Stimulated activated CD8-positive, alpha-beta memory T cell treated with anti-CD3 and anti-CD28 coated beads, Interleukin-4, amount 100 ng/mL, for 1 hour (primary cell): ENCODE measurements at places on chromosomes 7 and 10.

GRCh38 chr10:132946806-132947546 lies 4.6 kb upstream of the CFAP46 start:
- no peak for DNase-seq

GRCh38 chr7:87413951-87414793 lies 61.3 kb downstream of the ABCB4 start:
- DNase-seq = no peak

- DNase-seq = no peak
Observed at GRCh38 chr7:77684030-77684429, 12.2 kb upstream of the RSBN1L start.

DNA sequence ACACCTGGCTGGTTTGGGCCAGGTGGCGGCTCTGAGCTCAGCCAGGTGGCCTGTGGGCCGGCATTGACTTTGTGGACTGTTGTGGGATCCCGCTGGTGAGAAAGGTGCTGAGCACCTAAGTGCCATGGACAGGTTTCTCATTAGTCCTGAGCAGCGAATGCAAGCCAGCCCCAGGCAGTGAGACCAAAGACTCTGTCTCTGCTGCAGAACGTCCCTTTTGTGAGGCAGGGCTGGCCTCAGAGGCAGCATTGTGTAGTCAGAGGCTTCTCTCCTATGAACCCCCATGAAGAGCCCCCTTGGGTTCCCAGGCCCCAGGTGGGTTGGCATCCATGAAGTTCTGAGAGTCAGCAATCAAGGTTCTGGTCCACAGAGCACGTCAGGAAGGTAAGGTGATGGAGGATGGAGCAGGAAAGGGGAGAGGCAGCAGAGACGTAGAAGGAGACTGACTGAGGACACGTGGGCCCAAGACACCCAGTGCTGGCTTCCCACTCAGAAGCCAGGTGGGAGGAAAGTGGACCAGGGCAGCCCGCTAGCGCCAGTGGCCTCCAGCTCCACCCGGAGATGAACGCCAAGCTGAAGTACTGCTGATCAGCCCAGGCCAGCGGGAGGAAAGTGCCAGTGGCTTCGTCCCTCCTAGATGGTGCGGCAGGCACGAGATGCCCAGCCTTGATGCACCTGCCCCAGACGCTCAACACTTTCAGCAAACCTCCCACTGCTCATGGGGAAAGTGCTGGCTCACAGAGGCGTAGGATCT lies 19.2 kb upstream of the PTPRN2 start:
- DNase-seq = no peak

DNA sequence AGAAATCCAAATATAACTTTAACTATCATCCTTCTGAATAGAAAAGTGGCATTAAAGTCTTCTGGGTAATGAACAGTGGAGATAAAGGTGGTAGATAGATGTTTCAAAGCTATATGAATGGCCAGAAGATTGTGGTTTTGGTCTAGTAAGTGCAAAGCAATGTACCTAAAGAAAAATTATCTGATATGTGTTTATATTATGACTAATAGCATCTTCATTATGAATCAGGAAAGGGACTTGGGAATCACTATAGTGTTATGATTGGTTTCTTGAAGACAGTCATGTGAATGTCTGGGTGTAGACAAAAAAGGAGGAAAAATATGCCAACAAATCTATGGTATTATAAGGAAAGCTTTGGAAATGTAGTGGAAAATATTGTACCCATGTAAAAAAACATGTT lies 3.0 kb downstream of the ZNF518A start:
- DNase-seq = no peak

DNA sequence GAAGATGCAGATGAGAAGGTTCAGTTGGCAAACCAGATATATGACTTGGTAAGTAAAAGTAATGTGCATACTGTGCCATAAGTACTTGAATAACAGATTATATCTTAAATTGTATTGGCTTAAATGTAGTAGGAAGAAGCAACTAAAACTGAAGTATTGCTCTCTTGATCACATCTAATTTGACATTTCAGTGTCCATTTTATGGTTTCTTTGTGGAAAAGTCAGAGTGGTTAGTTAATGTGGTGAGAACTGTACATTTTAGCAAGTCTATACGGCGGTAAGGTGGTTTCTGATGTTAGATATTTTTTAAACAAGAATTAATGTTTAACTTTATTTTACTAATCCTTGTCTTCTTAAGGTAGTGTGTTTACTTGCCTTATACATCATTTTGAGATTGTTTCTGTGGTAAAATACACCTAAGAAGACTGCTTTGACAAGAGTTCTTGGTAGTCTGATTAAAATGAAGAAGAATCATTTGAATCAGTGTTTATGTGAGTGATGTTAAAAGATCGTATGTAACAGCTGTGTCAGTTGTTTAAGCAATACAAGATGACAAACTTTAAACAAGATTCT lies 5.1 kb downstream of the ING3 start:
- no peak for DNase-seq

GRCh38 chr7:134613623-134614347 lies 32.9 kb upstream of the BPGM start:
- DNase-seq = no peak

DNA sequence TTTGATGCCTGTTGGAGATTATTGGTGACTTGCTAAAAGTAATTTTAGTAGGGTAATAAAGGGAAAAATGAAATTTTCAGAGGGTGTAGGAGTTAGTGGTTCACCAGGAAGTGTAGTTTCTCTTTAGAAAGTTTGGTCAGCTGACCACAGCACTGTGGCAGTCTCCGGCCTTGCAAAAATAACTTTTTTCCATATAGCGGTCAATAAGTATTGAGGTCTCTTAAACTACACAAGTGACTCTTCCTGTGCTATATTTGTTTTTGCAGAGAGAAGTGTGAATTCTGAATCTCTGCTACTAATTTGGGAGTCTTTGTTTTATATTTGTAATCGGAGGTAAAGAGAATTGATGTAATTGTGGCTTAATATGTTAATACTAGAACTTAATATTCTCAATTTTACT lies 24.3 kb downstream of the PTPN12 start:
- no peak for DNase-seq

DNA sequence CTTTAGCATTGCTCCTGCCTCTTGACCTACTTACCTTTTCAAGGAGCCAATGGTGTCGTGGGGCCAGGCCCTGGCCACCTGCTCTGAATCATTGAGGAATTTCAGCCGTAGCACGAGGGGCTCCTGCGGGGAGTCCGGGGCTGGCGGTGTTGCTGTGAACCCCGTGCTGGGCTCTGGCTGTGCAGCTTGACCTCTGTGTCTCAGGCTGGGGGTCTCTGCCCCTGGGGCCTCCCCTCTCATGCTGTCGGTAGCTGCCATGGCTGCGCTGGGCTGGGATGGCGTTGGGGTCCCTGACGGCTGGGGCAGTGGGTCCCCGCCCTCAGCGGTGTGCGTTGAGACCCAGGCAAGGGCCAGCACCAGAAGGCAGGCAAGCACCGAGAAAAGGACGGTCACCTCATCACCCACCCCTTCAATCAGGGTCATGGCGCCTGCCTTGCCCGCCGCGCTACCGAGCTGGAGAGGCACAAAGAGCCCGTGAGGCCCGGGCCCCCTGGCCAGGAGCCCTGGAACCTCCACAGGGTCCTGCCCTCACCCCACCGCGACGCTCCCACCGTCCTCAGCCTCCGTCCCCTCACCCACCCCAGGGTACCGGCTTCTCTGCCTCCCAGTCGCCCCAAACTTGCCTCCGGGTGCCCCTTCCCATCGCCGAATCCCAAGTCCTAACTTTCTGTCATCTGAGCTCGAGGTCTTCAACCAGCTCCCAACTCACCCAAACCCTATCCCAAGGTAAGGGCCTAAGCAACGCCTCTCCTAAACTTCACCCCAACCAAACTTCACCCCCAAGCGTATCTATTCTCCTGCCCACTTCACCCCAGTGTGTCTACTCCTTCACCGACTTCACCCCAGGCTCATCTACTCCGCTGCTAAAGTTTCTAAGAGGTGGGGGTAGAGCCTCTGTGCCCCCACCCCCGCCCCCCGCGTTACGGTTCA lies 887 bp downstream of the TMUB1 start:
- no peak for DNase-seq

DNA sequence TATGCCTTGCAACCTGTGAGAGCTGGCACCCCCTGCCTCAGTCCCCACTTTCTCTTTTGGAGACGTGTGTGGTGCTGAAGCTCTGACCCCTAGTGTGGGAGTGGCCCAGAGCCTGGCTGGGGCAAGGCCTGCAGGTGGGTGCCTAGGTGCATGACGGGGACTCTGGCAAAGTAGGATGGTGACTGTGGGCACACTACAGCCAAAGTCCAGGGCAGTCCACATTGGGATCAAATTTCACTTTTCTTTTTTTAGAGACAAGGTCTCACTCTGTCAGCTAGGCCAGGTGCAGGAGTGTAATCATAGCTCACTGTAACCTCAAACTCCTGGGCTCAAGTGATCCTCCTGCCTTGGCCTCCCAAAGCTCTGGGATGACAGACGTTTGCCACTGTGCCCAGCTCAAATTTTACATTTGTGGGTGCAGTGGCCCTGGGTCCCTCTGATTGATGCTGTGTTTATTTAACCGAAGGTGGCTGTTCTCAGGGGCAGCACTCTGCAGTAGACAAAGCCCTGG lies 52.3 kb downstream of the NEURL1 start:
- no peak for DNase-seq

DNA sequence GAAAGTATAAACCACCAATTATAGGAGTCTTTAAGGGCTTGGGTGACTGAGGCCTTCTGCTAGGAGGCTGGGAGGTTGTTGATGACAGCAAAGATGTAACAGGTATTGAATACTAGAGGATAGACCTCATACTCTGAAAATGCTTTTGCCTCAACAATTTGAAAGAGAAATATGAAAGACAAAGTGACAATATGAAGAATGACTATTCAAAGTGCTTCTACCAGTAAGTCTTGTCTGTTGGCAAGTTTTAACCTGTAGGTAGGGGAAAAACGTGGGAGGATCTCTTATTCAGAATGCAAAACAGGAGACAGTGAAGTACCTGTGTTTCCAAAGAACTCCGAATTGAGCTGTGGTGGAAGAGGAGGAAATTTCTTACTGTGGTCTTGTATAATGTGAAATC lies 38.2 kb downstream of the GBF1 start:
- no peak for DNase-seq

GRCh38 chr10:45672181-45673073 lies at the start of gene ZFAND4:
Gene ZFAND4 (minus strand): TSS chr10:45672772. CDS start chr10:45663725, 9,047 bp downstream.
- peak; percentile 88 for DNase-seq

GRCh38 chr10:43885842-43886241 lies 237.2 kb upstream of the ZNF32 start:
- DNase-seq = no peak

DNA sequence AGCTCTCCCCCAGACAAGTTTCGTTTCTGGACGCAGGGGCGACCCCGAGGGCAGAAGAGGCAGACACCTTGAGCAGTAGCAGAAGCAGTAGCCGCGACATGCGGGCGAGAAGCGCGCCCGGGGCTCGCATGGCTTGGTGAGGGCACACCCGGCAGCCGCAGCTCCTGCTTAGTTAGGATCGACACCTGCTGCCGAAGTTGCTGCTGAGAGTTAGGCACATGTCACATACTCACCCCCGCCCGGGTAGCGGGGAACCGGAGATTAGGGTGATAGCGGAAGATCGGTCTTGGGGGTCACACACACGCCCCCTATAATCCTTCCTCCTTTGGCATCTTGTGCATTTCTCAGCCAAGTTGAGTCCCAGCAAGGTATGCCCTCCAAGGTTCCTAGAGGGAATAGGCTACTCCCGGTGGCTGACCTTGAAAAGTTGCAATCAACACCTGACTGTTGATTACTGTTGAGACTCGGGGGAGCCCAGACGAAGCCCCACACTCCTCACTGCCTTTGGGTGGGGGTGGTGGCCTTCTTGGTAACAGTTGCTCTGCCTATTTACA lies 668 bp downstream of the GPR37 start:
- no peak for DNase-seq

- no peak for DNase-seq
Observed at GRCh38 chr7:102093599-102094315, 192.9 kb upstream of the SH2B2 start.

DNA sequence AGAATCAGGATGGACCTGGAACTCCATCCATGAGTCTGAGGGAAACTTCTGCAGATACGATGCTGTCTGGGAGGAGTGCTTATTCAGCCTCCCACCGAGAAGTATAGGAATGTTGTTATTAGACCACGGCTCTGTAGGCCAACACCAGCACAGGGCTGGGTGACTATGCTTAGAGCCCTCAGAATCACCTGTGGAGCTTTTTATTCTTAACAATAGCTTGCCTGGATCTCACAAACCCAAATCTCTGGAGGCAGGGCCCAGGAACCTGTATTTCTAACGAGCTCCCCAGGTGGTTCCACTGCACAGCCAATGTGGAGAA lies 55.6 kb upstream of the ARID5B start:
- no peak for DNase-seq

- no peak for DNase-seq
Observed at GRCh38 chr10:44725404-44725803, 185.7 kb upstream of the TMEM72 start.
